ENCODE measurements at places on chromosomes 16 and 17.

GRCh38 chr17:5719976-5720375 is 135.7 kb upstream of the NLRP1 start:
- DNase-seq = no peak

- no peak for DNase-seq
Observed at GRCh38 chr17:7560172-7561027, 1.3 kb upstream of the SENP3 start.

DNA sequence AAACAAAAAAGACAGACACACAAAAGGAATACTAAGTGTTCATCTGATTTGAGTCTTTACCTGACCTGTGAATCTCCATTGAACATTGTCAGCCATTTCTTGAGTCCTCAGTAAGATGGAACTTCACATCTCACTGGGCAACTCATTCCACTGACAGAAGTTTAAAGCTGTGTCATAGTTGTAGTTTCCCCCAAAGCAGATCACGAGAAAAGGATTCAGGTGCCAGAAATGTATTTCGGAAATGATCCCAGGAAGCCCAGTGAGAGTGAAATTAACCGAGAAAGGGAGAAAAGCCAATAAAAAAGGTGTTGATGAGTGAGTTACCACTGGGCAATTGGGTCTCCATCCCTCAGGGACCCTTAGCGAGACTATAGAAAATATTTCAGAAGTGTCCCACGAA is 6.5 kb downstream of the CHD9 start:
- DNase-seq = no peak

GRCh38 chr17:55436224-55437158 is 14.9 kb upstream of the MMD start:
- DNase-seq = no peak

- no peak for DNase-seq
Observed at GRCh38 chr16:23058576-23058975, 90.7 kb downstream of the USP31 start.
